ENCODE measurements at places on chromosomes 4 and X. TPM values are rescaled to one million over a fixed set of nuclear protein-coding genes. Genes with fewer than 3 reads are reported as not detected.

Gene CT45A1
- total RNA-seq = not detected

DNA sequence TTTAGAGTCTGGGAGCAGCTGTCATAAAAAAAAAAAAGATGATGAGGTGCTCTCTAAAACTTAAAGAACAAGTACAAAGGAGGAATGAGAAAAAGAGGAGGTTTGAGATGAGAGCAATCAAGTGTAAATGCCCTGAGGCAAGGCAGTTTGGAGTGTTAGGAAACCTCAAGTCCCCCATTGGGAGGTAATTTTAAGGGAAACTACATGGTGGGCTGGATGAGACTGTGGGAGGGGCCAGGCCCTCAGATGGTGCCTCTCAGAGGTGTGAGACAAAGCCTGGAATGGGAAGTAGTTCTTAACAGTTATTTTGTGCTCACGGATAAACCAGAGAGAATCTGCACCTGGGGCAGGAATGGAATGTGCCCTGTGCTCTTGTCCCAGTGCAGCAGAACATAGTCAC lies 1.9 kb upstream of the MAGEB3 start:
- DNase-seq = peak; percentile 44
- H3K4me3 ChIP-seq = no peak overlapping the region
- H3K4me1 ChIP-seq = no peaks in the 10 kb centered on the region
- no peak overlapping the region for H3K27ac ChIP-seq

- no peaks in the 10 kb centered on the region for H3K36me3 ChIP-seq
- peak overlapping the region; percentile 46 for H3K4me3 ChIP-seq
- no peaks in the 10 kb centered on the region for H3K4me1 ChIP-seq
- no peak for DNase-seq
Measured at GRCh38 chr4:92304606-92305005, 840 bp downstream of the GRID2 start.

DNA sequence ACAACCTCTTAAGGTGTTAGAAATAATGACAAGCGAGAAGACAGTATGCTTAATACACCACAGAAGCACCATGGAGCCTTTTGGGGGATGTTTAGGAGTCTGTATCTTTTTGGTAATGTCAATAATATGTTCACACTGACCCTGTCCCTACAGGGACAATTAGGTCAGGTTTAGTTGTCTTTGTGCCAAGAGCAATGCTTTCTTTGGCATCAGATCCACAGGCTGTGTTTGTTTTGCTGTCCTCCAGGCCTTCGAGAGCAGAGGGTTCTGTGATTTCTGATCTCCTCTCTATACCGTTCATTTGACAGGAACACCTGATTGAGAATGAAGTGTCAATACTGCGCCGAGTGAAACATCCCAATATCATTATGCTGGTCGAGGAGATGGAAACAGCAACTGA lies 153.8 kb downstream of the DCLK2 start:
- DNase-seq = no peak
- no peaks in the 10 kb centered on the region for H3K36me3 ChIP-seq
- no peak overlapping the region for H3K4me3 ChIP-seq
- H3K27me3 ChIP-seq = no peaks in the 10 kb centered on the region

Gene IQCM
- total RNA-seq = not detected

Gene MAGEC2
- total RNA-seq = not detected

Gene ASB5
- not detected for total RNA-seq

Gene OTC
- not detected for total RNA-seq

Gene HPGD
- 1.3 TPM for total RNA-seq

Gene USP27X
- 6.4 TPM for total RNA-seq

GRCh38 chrX:152992115-152992514 lies 1.8 kb downstream of the PNMA5 start:
- no peaks in the 10 kb centered on the region for H3K36me3 ChIP-seq
- H3K27ac ChIP-seq = no peak overlapping the region
- H3K4me3 ChIP-seq = no peak overlapping the region
- H3K4me1 ChIP-seq = no peaks in the 10 kb centered on the region

DNA sequence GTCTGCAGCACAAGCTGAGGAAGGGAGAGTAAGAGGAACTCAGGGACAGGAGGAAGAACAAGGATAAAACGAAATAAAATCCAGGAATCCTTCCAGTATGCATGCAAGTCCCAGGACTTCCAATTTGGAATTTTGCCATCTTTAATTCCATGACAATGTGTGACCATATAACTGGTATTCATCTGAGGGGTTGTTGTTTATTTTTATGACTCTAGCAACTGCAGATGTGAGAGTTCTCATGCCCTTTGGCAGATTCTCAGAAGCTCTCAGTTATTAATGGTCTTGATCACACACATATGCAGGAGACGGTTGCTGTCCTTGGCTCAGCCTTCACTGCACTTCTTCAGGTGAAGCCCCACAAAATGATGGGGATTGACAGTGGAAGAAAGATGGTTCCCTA lies 148.2 kb downstream of the SMIM20 start:
- H3K4me3 ChIP-seq = no peak overlapping the region
- no peak overlapping the region for H3K27ac ChIP-seq
- no peaks in the 10 kb centered on the region for H3K27me3 ChIP-seq
- no peaks in the 10 kb centered on the region for H3K36me3 ChIP-seq
- no peak for DNase-seq

GRCh38 chr4:36187723-36188333 lies 56.5 kb downstream of the ARAP2 start:
- no peak overlapping the region for H3K27ac ChIP-seq
- H3K27me3 ChIP-seq = no peaks in the 10 kb centered on the region
- no peaks in the 10 kb centered on the region for H3K36me3 ChIP-seq
- no peaks in the 10 kb centered on the region for H3K4me1 ChIP-seq
- H3K4me3 ChIP-seq = no peak overlapping the region

Gene DCHS2
- 0.58 TPM for total RNA-seq

DNA sequence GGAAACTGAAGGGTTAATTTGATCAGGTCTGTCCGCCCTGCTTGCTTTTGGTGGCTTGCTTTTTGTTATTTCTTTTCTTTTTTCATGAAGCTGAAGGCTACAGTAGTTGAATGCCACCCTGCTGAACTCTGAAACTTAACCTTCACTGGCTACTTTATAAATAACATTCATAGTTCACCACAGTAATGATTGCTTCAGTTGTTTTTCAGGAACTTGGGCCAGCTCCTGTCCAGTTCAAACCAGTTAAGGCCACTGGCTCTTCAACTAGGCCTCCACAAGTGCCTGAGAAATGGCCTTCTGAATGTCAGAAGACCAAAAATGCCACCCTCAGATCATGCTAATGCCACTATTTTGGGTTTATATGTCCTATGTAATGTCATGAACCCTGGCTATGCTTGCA lies 7.7 kb upstream of the ASB9 start:
- no peaks in the 10 kb centered on the region for H3K4me1 ChIP-seq
- no peak overlapping the region for H3K4me3 ChIP-seq
- no peaks in the 10 kb centered on the region for H3K27me3 ChIP-seq

Gene SCML2
- total RNA-seq = 13.9 TPM

GRCh38 chr4:54229631-54230483 lies 764 bp downstream of the PDGFRA start:
- no peak for DNase-seq
- H3K4me3 ChIP-seq = no peak overlapping the region

Gene C1QTNF7
- total RNA-seq = not detected

Gene IBSP
- not detected for total RNA-seq

- H3K27ac ChIP-seq = no peak overlapping the region
- no peaks in the 10 kb centered on the region for H3K36me3 ChIP-seq
- H3K27me3 ChIP-seq = peaks cover 15% of the 10 kb centered on the region
- no peak overlapping the region for H3K4me3 ChIP-seq
Measured at GRCh38 chrX:3514996-3515395, 168.5 kb upstream of the MXRA5 start.

GRCh38 chr4:41568363-41568762 lies 30.4 kb downstream of the LIMCH1 start:
- no peak overlapping the region for H3K27ac ChIP-seq
- H3K27me3 ChIP-seq = peaks cover 33% of the 10 kb centered on the region
- no peaks in the 10 kb centered on the region for H3K36me3 ChIP-seq
- no peak for DNase-seq

Gene GAGE13
- total RNA-seq = not detected

Gene SPANXN4
- total RNA-seq = not detected

- H3K36me3 ChIP-seq = no peaks in the 10 kb centered on the region
- H3K4me3 ChIP-seq = no peak overlapping the region
- H3K27ac ChIP-seq = peak overlapping the region; percentile 54
- peaks cover 5% of the 10 kb centered on the region for H3K4me1 ChIP-seq
- peak; percentile 54 for DNase-seq
- H3K27me3 ChIP-seq = no peaks in the 10 kb centered on the region
Measured at GRCh38 chrX:79330022-79330421, 37.1 kb downstream of the ITM2A start.

Gene PF4V1
- not detected for total RNA-seq

Gene MBNL3
- 42.2 TPM for total RNA-seq

All from A673 (cell line).